ENCODE measurements at places on chromosomes 16 and 17.

DNA sequence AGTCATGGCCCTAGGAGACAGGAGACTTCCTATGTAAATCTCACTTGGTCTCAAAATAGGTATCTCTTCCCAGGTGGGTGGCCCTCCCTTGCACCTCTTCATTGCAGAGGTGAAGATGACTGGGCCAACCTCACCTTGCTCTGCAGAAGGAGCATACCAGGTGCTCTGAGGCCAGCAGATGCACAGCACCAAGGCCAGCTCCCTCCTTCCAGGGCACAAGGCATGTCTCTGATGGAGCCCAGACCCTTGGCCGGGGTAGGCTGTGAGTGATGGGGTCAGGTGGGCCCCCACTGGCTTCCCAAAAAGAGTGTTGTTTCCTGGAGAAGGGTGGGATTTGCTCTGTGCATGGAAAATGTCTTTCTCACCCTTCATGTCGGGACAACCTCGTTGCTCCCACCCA, 12.8 kb downstream of the CACNG5 start:
- DNase-seq = no peak

- no peak for DNase-seq
Measured at GRCh38 chr17:10516065-10516464, 2.3 kb downstream of the MYH1 start.

DNA sequence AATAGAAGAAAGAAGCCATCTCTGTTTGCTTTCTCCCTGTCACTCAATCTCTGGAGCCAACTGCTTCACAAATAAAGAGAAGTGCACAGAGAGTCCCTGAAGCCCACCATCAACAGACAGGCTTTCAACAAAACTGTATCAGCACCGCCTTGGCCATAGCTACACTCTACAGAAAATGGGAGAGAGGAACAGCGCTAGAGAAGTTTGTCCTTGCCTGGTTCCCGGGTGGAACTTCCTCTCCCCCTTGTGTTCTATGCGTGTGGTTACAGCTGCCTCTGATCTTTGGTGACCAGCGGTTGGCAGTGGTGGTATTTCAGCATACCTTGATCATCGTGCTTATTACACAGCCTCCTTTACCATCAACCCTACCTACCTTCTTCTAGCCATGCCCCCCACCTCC, 91.4 kb upstream of the CCL2 start:
- DNase-seq = no peak

DNA sequence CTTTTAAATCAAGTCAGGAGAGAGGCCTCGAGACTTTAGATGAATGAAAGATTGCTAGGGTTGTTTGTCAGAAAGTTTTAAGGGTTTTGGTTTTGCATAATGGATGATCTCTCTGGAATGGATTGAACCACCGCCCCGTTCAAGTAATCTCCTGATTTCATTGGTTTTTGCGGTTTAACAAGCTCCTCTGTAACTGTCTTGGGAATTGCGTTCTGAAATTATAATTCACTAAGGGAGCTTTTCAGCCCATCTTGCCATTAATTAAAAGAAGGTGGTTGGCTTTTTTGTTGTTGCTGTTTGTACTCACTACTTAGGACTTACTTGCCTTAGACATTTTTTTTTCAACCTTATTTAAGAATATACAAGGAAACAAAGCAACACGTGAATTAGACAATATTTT, 8.8 kb downstream of the HS3ST4 start:
- DNase-seq = no peak

DNA sequence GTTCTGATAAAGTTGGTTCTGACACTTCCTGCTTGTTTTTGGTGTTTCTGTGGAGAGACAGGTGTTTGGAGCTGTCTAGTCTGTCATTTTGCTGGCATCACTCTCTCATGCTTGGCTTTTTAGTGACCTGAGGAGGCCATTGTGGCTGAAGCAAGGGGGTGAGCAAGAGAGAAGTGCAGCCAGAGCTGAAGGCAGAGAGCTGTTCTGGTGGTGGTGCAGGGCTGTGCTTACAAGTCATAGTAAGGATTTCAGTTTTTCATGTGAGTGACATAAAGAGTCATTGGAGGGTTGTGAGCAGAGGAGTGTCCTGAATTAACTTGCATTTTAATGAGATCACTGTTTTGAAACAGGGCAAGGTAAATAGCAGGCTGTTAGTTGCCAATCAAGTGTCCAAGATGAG, 97.5 kb downstream of the CHD9 start:
- DNase-seq = no peak
